ENCODE measurements at places on chromosomes 4 and X.
A peak's percentile ranks its signal among the peaks of the same experiment; 100 is the strongest.

DNA sequence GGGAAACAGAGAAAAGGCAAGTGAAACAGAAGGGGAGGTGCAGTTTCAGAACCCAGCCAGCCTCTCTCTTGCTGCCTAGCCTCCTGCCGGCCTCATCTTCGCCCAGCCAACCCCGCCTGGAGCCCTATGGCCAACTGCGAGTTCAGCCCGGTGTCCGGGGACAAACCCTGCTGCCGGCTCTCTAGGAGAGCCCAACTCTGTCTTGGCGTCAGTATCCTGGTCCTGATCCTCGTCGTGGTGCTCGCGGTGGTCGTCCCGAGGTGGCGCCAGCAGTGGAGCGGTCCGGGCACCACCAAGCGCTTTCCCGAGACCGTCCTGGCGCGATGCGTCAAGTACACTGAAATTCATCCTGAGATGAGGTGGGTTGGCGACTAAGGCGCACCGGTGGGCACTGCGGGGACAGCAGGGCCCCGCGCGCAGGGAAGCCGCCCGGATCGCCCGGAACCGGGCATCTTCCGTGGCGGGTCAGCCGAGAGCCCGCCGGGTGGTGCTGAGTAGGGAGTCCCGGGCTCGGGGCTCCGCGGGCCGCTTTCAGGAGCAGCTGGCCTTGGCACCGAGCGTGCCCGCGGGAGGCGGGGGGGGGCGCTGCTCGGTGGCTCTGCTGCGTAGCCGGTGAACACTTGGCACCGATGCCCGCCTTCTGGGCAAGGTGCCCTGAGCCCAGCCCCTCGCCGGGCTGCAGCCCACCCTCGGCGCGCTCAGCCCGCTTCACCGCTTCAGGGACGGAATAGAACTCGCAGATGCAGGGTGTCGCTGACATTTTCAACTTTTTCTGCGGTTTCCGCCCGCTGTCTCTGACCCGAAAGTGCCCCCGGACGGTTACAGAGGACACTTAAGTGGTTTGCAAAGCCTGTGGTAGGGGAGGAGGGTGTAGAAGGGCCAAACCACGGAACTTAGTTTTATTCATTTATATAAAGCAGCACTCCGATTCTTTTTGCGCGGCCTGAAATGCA lies at the start of gene CD38:
Gene CD38 (plus strand): TSS at position 40 of the 953 bp plus-strand sequence. CDS start 87 bp downstream, at position 127.
- peak; percentile 26 for DNase-seq
- peaks cover 9% of the 10 kb centered on the region for H3K4me1 ChIP-seq
- H3K4me3 ChIP-seq: peak within 1 kb of the TSS; percentile 62
- H3K27ac ChIP-seq: no peak within 1 kb of the TSS
- peaks cover 19% of the 10 kb centered on the region for H3K27me3 ChIP-seq

DNA sequence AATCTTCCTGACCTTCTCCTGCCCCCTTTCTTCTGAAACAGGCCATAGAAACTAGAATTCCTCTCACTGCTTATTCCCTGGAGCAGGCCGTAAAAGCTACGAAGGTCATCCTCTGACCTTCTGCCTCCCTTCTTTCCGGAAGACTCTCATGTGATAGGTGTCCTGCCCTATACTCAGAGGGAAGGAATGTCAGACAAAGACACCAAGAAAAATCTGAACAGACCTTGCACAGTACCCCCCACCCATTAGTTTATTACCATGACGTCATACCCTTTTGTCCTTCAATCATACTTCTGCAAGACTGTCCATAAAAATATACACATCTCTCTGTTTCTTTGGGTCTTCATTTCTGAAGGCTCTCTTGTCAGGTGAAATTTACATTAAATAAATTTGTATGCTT lies 1523.9 kb downstream of the RPA4 start:
- H3K4me3 ChIP-seq: no peak overlapping the region
- DNase-seq: no peak
- H3K36me3 ChIP-seq: no peaks in the 10 kb centered on the region
- H3K4me1 ChIP-seq: no peaks in the 10 kb centered on the region
- no peaks in the 10 kb centered on the region for H3K27me3 ChIP-seq

DNA sequence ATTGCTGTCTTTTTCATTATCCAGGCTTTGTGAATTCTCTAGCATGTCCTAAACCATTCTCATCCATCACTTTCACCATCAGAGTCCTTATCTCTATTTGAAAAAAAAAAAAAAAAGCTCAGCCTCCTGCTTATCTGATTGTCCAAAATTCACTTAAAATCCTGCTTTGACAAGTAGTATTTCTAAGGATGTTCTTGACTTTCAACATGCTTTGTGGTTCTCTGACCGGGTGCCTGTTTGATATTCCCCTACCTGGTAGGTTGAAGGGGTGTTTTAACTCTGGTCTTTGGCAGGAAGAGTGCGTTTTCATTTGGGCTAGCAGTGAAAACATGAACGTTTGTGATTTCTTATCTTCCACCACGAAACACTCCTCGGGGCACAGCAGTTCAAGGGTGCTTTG lies 17.3 kb upstream of the BBS12 start:
- H3K27ac ChIP-seq: no peak overlapping the region
- no peak overlapping the region for H3K4me3 ChIP-seq
- DNase-seq: no peak
- H3K4me1 ChIP-seq: no peaks in the 10 kb centered on the region

DNA sequence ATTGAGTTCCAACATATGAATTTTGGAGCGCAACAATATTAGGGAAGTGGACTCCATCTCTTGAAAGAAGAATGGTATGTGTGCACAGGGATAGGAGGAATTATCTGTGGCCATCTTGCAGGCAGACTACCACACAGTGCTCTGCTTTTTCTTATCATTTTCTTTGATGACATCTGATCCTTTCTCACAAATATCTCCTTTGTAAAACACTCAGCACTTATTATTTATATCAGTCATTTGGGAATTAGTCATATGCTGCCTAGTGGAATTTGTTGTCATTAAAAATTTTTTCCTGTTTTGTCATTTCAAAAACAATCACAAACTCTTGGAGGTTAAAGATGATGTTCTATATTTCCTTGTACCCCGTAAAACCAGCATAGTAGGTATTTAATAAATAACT lies 444.3 kb upstream of the ATOH1 start:
- H3K4me1 ChIP-seq: peaks cover 12% of the 10 kb centered on the region
- DNase-seq: no peak
- H3K27ac ChIP-seq: peak overlapping the region; percentile 41
- no peak overlapping the region for H3K4me3 ChIP-seq
- H3K27me3 ChIP-seq: no peaks in the 10 kb centered on the region
- no peaks in the 10 kb centered on the region for H3K36me3 ChIP-seq

Measured in astrocyte (in vitro differentiated cells and primary cell).